Renal cortical epithelial cell (primary cell): ENCODE measurements at places on chromosomes 1 and 21. TPM values are rescaled to one million over a fixed set of nuclear protein-coding genes. Genes with fewer than 3 reads are reported as not detected.

PLA2G5 gene
- not detected in 2 replicates for total RNA-seq

EXO5 gene
- 8.3 and 12.0 TPM in 2 replicates for total RNA-seq

SIK1 gene
- total RNA-seq, result 0.69 and 6.4 TPM in 2 replicates

AMPD2 gene
- 62.7 and 71.7 TPM in 2 replicates for total RNA-seq

TAS1R1 gene
- not detected in 2 replicates for total RNA-seq

WNT3A gene
- not detected in 2 replicates for total RNA-seq
